ENCODE measurements at places on chromosomes 13 and 19.

- DNase-seq, result no peak
Measured at GRCh38 chr13:39100996-39101738, 62.9 kb downstream of the NHLRC3 start.

DNA sequence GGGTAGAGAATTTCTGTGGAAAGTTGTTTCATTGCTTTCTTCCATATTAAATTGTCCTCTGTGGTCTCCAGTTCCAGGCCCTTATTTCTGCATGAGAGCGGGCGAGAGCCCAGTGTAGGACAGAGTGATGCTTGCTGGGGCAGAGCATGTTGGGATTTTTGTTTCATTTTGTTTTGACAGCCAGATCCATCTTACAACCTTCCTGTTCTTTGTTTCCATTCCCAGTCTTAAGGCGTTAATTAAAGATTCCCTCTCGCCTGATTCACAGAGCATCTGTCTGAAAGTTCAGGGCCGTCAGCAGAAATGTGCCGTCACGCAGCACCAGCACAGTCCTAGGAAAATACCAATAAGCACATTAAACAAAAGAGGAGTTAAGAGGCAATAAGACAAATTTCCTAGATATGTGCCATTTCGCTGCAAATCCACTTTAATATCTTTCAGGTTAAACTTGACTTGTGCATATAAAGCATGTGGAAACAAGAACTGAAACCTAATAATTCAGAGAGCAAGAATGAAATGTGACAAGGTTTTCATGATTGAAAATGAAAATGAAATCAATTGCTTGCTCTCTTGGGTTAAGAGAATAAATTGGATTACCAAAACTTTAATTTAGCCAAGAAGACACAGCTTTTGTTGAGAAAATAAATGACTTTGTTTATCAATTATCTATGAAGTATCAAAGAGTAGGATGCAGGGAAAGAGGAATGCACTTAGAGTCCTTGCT is 210.7 kb upstream of the SLC10A2 start:
- no peak for DNase-seq

DNA sequence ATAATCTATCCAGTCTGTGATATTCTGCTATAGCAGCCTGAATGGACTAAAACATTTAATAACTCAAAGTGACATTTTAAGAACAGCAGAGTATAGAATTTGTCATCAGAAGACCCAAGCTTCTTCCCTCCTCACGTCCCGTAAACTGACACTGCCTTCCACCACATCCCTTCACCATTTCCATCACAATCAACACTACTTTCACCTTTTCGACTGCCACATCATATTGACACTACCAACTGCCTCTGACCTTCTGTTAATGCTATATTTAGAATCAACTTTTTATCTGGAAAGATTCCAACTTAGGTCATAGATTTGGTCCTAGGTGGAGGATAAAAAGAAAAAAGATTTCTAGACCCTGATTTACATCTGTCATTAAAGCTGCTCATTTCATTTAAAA is 39.6 kb downstream of the STOML3 start:
- no peak for DNase-seq

DNA sequence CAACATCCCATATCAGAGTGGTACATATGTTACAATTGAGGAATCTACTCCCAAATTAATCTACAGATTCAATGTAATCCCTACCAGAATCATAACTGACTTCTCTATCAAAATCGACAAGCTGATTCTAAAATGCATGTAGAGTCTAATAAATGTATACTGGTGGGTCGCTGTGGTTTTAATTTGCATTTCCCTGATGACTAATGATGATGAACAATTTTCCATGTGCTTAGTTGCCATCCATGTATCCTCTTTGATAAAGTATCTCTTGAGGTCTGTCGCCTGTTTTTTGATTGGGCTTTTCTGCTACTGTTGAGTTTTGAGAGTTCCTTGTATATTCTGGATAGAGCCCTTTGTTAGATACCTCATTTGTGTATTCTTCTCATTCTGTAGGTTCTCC is 43.8 kb downstream of the KLF12 start:
- no peak for DNase-seq

GRCh38 chr19:14346279-14346678 is 35.0 kb upstream of the ADGRE5 start:
- DNase-seq, result no peak

- no peak for DNase-seq
Measured at GRCh38 chr19:2992958-2993357, 15.6 kb downstream of the TLE6 start.

DNA sequence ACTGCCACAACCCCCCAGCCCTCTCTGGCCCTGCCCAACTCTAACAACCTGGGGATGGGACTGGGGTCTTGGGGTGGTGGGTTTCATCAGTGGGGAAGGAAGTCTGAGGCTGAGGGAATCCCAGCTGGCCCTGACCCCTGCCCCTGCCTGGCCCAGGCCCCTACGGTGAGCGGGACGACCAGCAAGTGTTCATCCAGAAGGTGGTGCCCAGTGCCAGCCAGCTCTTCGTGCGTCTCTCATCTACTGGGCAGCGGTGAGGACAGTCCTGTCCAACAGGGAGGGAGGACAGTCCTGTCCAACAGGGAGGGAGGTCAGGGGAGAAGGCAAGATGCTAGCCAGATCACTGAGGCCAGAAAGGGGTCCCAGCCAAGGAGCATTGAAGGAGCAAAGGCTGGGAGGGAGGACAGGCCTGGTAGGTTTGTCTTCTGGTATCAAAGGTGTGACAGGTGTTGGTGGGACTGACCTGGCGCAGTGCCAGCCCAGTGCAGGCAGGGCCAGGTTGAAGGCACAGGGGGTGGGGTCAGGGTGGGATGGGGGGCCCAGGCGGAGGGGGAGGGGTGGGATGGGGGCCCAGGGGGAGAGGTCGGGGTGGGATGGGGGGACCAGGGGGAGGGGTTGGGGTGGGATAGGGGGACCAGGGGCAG is 12.1 kb upstream of the LTBP4 start:
- DNase-seq, result no peak

Measured in stimulated activated CD8-positive, alpha-beta memory T cell treated with anti-CD3 and anti-CD28 coated beads, Interleukin-12 subunit alpha, Interleukin-12 subunit beta, amount 100 ng/mL, for 4 hours (primary cell).